ENCODE measurements at places on chromosomes 6 and 20.

- H3K36me3 ChIP-seq = no peaks in the 10 kb centered on the region
- no peak overlapping the region for H3K4me3 ChIP-seq
- no peak for DNase-seq
Measured at GRCh38 chr20:57589728-57590484, 29.0 kb downstream of the PCK1 start.

DNA sequence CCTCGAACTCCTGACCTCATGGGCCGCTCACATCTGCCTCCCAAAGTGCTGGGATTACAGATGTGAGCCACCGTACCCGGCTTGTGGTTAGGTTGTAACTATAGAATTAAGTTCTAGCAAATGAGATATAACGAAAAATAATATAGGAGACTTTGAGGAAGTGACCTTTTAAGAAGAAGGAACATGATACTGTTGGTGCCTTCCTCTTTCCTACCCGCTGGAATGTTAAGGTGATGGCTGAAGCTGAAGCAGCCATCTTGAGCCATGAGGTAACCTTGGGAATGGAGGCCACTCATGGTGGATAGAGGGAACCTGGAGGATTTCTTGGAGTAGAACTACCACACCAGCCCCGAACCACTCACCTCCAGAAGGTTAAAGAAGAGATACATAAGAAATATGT is 48.1 kb upstream of the MDGA1 start:
- no peak overlapping the region for H3K27ac ChIP-seq
- no peaks in the 10 kb centered on the region for H3K36me3 ChIP-seq
- no peak overlapping the region for H3K4me3 ChIP-seq

- H3K27me3 ChIP-seq = no peaks in the 10 kb centered on the region
- no peaks in the 10 kb centered on the region for H3K36me3 ChIP-seq
- peaks cover 4% of the 10 kb centered on the region for H3K4me1 ChIP-seq
- H3K4me3 ChIP-seq = no peak overlapping the region
- no peak overlapping the region for H3K27ac ChIP-seq
- DNase-seq = no peak
Measured at GRCh38 chr20:38134427-38135270, 30.4 kb downstream of the TGM2 start.

- peaks cover 13% of the 10 kb centered on the region for H3K36me3 ChIP-seq
- no peaks in the 10 kb centered on the region for H3K27me3 ChIP-seq
- H3K4me3 ChIP-seq = peak within 1 kb of the TSS; percentile 84
- peak within 1 kb of the TSS; percentile 94 for H3K27ac ChIP-seq
Measured at GRCh38 chr6:85593438-85594196, at the start of gene SNX14. SNX14 (minus strand) TSS chr6:85593858; CDS start chr6:85593718, 140 bp downstream.

DNA sequence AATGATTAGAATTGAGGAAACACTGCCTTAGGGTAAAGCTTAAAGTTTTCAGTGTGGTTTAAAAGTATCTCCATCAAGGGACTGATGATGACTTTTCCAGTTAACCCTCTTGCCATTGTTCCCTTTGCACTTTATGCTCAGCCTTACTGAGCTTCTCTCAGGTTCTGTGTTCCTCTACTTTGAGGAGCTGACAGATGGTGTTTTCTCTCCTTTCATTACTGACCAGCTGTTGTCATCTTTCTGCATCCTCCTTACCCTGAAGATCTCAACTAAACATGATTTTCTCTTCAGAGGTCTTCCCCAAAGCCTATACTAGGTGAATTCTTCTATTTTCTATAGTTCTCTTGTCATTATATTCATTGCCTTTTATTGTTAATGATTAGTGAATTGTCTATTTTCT is 475.6 kb upstream of the SYNCRIP start:
- H3K36me3 ChIP-seq = no peaks in the 10 kb centered on the region
- no peak overlapping the region for H3K27ac ChIP-seq
- H3K4me1 ChIP-seq = no peaks in the 10 kb centered on the region
- H3K27me3 ChIP-seq = no peaks in the 10 kb centered on the region

GRCh38 chr6:79755967-79756366 is 124.8 kb downstream of the SH3BGRL2 start:
- no peak for DNase-seq
- no peaks in the 10 kb centered on the region for H3K4me1 ChIP-seq
- H3K27me3 ChIP-seq = peaks cover 28% of the 10 kb centered on the region
- H3K36me3 ChIP-seq = no peaks in the 10 kb centered on the region
